Activated T-cell treated with anti-CD3 and anti-CD28 coated beads for 1 hour (primary cell): ENCODE measurements at places on chromosomes 3 and 15.

DNA sequence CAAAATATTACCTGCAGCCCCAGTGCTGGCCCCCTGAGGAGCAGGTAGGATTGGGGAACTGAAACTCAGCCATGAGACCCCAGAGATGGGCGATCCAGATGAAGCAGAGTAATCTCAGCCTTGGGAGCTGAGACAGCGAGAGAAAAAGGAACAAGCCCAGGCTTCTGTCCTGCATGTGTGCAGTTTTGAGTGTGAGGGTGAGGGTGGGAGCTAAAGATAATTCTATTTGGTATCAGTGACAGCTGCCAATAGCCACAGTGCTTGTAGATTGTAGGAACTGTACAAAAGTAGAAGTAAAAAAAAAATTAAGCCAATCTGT, 5.9 kb downstream of the ATP8B4 start:
- DNase-seq, result no peak

GRCh38 chr3:121531269-121531668, 14.5 kb downstream of the POLQ start:
- no peak for DNase-seq

DNA sequence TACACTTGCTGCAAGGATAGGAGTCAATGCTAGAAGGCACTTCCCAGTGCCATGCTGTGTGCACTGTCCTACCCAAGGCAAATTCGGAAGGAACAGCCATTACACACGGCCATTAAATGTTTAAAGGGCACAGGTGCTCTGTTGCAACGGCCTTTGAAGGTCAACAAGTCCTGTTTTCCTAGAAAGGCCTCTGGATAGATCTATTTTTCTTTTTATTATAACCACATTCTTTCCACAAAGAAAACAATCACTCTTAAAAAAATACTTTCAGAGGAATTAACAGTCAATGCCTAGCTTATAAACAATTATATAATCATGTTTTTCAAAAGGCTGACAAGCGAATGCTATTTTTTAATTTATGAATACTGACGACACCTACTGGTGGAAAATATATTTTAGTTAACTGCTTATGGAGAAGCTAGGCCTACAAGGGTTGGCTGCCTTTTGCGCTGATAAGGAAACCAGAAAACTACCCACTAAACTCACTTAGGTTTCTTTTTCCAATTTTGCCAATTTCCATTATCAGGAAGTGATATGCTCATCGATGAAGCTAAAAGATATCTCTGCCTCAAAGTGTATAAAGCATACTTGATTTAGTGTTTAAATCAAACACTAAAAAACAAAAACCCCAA, 2.4 kb downstream of the ARHGEF3 start:
- no peak for DNase-seq

GRCh38 chr15:92877000-92877399, 23.1 kb upstream of the CHD2 start:
- DNase-seq, result no peak

- DNase-seq, result no peak
Observed at GRCh38 chr3:72175296-72175858, 390.4 kb upstream of the PROK2 start.

GRCh38 chr15:25579127-25579526, 140.3 kb upstream of the UBE3A start:
- no peak for DNase-seq
